ENCODE measurements at places on chromosomes 6 and 20.

DNA sequence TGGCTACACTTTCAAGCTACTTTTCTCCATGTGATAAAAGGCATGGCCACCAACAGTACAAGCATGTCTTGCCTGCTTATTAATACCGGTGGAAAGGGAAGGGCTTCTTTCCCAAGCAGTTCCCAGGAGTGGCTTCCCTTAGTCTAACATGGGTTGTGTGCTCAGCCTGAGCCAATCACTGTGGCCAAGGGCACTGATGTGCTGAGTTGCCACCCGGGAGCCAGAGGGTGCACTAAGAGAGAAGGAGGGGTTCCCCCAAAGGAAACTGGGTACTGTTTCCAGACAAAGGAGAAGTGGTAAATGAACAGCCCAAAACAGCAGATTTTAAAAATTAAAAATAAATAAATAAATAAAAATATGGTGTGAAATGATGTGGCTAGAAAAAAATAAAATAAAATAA is 68.5 kb downstream of the BANF2 start:
- DNase-seq, result no peak

DNA sequence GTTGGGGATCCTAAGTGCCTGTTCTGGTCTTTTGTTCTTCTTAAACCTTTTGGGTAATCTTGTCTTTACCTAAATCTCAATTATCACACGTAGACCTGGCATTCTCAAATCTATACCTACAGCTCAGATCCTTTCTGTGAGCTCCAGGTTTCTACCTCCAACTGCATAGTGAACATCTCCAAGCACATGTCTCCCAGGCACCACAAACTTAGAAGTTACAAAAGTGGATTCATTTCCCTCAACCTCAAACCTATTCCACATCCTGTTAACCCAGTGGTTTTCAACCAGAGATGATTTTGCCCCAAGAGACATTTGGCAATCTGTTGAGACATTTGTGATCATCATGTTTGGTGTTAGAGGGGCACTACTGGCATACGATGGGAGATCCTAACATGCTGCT is 183.5 kb downstream of the TENT5A start:
- DNase-seq, result no peak

DNA sequence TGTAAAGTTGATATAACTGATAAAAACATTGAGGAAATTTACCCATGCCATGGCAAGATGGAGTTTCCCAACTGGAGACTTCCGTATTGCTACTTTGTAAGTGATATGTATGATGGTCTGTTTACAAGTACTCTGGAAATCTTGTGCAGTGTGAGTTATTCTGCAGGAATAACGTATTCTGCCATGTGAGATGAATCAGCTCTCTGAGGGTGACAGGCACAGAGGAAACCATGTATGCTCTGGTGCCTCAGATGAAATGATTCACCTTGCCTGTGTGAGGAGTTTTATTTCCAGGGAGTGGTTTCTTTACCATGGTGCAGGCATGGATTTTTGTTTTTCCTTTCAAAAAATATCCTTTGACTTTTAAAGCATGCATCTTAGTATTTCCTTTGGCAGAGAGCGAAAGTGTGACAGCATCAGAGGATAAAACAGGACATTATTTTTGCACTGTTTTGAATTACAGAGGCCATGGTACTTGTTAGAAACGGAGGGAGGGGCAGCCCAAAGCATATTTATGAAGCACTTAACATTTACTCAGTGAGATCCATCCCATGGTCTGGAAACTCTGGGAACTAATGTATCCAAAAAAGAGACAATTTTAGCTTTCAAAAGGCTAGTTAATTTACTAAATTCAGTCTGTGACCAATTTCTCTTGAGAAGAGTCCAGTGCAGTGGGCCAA is 36.0 kb upstream of the MTRF1L start:
- DNase-seq, result no peak

GRCh38 chr6:150548330-150548729 is 51.4 kb upstream of the PLEKHG1 start:
- DNase-seq, result no peak

DNA sequence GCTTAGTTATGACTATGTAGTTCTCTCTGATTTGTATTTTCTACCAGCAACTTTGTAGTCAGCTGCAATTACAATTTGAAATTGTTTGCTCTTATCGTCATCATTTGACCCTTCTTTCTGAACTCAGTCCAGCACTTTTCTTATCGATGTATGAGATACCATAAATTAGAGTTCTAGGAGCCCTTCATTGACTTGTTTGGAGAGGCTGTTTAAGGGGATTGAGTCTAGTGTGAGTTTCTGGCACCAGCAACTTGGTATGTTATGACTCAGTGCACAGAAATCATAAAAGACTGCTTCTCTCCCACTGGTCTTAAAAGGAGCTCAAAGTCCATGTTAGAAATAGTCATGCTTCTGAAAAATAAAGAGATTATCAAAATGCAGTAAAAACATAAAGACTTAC is 190.3 kb downstream of the TENT5A start:
- DNase-seq, result no peak
